CD8-positive, alpha-beta T cell (primary cell): ENCODE measurements at places on chromosomes 7 and 10. TPM values are rescaled to one million over a fixed set of nuclear protein-coding genes. Genes with fewer than 3 reads are reported as not detected.

The INHBA gene
- not detected for total RNA-seq

DNA sequence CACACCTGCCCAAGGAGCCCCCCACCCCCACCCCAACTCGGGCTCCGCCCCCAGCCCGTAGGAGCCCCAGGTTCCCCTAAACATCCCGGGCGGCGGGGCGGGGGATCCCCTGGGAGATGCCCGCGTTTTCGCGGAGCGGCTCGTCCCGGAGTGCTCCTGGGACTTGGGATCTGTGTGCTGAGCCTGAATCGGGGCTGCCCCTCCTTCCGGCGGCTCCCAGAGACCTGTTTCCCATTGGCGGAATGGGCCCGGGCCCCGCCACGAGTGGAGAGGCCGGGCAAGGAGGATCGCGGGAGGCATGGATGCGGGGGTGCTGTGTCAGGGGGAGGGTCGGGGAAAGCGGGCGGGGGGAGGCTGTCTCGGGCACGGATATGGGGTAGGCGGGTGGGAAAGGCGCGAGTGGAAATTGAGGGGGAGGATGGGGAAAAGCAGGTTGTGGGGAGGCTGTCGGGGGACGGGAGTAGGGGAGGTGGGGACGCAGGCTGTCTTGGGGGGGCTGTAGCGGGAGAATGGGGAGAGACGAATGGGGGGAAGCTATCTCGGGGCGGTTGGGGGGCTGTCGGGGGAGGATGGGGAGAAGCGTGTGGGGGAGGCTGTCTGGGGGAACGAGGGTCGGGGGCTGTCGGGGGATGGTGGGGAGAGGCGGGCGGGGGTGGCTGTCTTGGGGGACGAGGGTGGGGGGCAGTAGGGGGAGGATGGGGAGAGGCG lies 572 bp upstream of the BHLHA15 start:
- no peak for DNase-seq

The AKR1C3 gene
- 0.53 TPM for total RNA-seq

GRCh38 chr10:31804352-31804810 lies 124.2 kb downstream of the ARHGAP12 start:
- DNase-seq: no peak

The ASAH2 gene
- total RNA-seq: 2.0 TPM

GRCh38 chr10:108913300-108913699 lies 1010.0 kb downstream of the XPNPEP1 start:
- DNase-seq: no peak

The GNAT3 gene
- total RNA-seq: not detected

GRCh38 chr10:96341219-96342182 lies 17.3 kb downstream of the OPALIN start:
- no peak for DNase-seq

- DNase-seq: no peak
Measured at GRCh38 chr7:87036985-87037384, 22.5 kb downstream of the ELAPOR2 start.

The BHLHA15 gene
- total RNA-seq: not detected

- no peak for DNase-seq
Measured at GRCh38 chr10:13712837-13713581, 126.2 kb downstream of the PRPF18 start.

GRCh38 chr7:40598915-40599314 lies 464.1 kb downstream of the SUGCT start:
- DNase-seq: no peak

- DNase-seq: no peak
Measured at GRCh38 chr7:16234493-16235146, 186.7 kb downstream of the CRPPA start.

DNA sequence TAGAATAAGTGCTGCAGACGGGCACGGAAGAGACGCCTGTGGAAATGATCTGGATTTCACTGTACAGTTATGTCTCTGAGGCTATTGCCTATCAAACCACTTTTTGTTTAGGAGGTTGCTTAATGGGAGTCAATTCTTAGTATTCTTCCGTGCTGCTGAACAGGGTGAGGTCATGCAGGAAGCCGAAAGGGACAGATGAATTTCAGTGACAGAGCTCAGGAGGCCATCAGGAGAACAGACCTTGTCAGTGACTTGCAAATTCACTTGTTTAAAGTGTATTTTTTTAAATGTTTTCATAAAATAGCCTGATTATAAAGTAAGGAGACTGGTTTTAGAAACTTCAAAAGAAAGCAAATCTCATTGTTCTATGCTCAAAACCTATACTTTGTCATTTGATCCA lies 58.9 kb downstream of the XRCC2 start:
- DNase-seq: no peak
